ENCODE measurements at places on chromosomes 2 and 18. TPM values are rescaled to one million over a fixed set of nuclear protein-coding genes. Genes with fewer than 3 reads are reported as not detected.

The NGEF gene
- 1.2 TPM for total RNA-seq

DNA sequence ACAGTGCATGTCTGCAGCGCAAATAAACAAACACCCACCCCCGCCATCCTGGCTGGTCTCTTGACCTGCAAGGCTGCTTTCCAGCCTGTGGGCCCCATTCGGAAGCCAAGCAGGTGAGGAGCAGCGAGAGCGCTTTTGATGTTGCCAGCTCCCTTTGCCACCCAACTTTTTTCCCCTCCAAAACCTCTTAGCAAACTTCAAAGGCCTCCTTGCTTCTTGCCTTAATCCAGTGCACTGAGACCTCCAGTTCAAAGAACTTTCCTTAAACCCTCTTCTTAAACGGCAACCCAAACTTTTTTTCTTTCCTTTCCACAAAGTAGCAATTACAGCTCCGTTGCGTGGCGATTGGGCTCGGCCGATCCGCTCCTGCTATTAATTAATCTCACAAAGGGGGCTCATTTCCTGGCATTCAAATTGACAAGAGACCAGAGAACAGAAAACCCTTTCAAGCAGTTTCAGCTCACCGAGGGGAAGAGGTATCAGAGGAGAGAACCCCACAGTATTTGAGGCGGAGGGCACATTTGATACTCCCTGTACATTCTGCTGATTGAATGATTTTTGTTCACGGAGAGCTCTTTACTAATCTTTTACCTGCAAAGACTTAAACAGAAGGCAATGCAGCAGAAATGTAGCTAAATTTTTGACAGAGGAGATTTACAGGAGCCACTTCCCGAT lies 531.4 kb downstream of the TMEM182 start:
- H3K4me3 ChIP-seq: no peak overlapping the region
- no peak overlapping the region for H3K27ac ChIP-seq
- no peaks in the 10 kb centered on the region for H3K36me3 ChIP-seq
- H3K27me3 ChIP-seq: no peaks in the 10 kb centered on the region
- DNase-seq: no peak
- H3K4me1 ChIP-seq: no peaks in the 10 kb centered on the region

- H3K27me3 ChIP-seq: no peaks in the 10 kb centered on the region
- H3K36me3 ChIP-seq: peaks cover 83% of the 10 kb centered on the region
- DNase-seq: no peak
- peaks cover 45% of the 10 kb centered on the region for H3K4me1 ChIP-seq
Observed at GRCh38 chr2:197498235-197498936, 1.3 kb downstream of the HSPD1 start.

- H3K4me1 ChIP-seq: no peaks in the 10 kb centered on the region
- H3K27me3 ChIP-seq: no peaks in the 10 kb centered on the region
- no peaks in the 10 kb centered on the region for H3K36me3 ChIP-seq
- no peak for DNase-seq
- H3K27ac ChIP-seq: no peak overlapping the region
Observed at GRCh38 chr2:156017341-156017885, 315.1 kb downstream of the NR4A2 start.

The CFC1 gene
- total RNA-seq: not detected

The SRBD1 gene
- 18.9 TPM for total RNA-seq

DNA sequence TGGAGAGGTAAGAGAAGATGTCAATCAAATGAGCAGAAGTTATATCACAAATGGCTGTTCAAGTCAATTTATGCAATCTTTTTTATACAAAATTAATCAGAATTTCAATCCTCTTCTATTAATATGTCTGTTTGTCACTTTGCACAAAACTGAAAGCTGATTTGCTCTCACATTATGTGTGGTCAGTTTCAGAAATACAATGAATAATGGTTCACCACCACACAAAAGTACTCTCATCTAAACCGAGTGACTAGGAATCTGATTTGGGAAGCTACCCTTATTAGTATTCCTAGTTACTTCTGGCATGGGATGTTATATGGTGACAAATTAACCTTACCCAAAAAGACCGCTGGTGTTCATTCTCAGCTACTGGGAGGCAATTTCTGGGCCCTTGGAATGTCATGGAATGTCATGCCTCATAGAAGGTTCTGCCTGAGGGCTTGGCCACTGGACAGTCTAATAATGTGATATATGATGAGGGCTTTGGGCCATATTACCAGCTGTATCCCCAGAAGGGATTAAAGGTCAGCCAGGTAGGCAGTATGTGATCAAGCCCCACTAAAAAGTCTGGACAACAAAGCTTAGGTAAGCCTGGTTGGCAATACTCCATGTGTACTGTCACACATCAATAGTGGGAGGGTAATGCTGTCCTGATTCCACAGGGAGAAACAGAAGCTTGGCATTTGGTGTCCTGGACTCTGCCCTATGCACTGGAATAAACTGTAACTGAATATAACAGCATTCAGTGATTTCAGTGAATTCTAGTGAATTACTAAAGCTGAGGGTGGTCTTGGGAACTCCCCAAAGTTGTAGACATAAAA lies 113.2 kb downstream of the PIGN start:
- no peaks in the 10 kb centered on the region for H3K27me3 ChIP-seq
- H3K27ac ChIP-seq: no peak overlapping the region
- H3K36me3 ChIP-seq: peaks cover 2% of the 10 kb centered on the region
- no peak overlapping the region for H3K4me3 ChIP-seq

- peaks cover 63% of the 10 kb centered on the region for H3K4me1 ChIP-seq
- peaks cover 3% of the 10 kb centered on the region for H3K36me3 ChIP-seq
- no peak for DNase-seq
- no peak overlapping the region for H3K4me3 ChIP-seq
Observed at GRCh38 chr2:111701266-111701665, 182.7 kb downstream of the ANAPC1 start.

GRCh38 chr2:78861546-78861945 lies 164.0 kb upstream of the REG3G start:
- H3K4me3 ChIP-seq: no peak overlapping the region
- H3K27me3 ChIP-seq: no peaks in the 10 kb centered on the region
- no peak for DNase-seq

DNA sequence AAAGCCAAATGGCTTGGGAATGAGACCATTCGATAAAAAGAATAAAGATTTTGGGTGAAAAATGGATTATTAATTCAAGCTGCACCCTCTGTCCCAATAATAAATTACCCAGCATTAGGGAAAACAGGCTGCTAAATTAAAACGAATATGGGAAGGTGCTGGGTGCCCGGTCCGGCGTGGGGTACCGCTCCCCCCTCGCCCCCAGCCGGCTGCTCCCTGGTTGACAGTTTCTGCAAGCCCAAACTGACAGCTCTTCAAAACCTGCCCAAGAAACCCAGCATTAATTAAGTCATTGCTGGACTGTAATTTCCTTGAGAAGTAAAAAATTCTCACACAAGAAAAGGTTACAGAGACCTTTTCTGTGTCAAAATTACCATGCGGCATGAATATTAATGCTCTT lies 98.6 kb downstream of the PTGR3 start:
- H3K27ac ChIP-seq: no peak overlapping the region
- no peaks in the 10 kb centered on the region for H3K36me3 ChIP-seq
- H3K4me1 ChIP-seq: no peaks in the 10 kb centered on the region
- H3K4me3 ChIP-seq: no peak overlapping the region

The ARHGEF33 gene
- 0.09 TPM for total RNA-seq

DNA sequence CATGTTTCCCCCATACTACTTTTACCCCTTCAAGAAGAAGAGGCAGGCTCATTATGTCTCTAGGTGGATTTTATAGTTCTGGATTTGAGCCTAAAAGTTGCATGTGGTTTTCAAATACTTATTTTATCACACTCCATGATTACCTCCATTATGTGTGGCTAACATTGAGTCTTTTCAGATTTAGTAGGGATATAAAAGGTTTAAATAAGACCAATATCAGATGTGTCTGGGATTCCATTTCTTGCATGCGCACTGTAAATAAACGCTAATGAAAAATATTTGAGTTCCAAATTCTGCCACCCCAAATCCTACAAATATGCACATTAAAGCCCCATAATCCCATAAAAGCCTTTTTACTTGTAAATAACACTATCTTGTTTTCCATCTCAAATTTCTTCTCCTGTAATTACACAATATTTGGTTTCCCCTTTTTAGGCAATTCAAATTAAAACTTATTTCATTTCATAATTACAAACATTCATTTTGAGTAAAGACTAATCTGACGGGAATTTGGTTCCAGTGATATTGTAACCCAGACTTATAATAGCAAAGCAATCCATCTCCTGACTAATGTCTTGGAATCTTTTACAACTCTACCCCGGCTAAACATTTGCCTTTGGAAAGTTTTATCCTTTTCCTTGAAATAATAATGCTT lies 600.0 kb downstream of the SLC4A3 start:
- no peaks in the 10 kb centered on the region for H3K4me1 ChIP-seq
- DNase-seq: no peak
- no peak overlapping the region for H3K4me3 ChIP-seq
- no peak overlapping the region for H3K27ac ChIP-seq

- H3K4me1 ChIP-seq: no peaks in the 10 kb centered on the region
- peaks cover 2% of the 10 kb centered on the region for H3K27me3 ChIP-seq
- no peaks in the 10 kb centered on the region for H3K36me3 ChIP-seq
- no peak overlapping the region for H3K27ac ChIP-seq
Observed at GRCh38 chr2:206341396-206341795, 66.9 kb downstream of the ZDBF2 start.

The DQX1 gene
- 0.68 TPM for total RNA-seq

The AKAIN1 gene
- total RNA-seq: not detected

The PROKR1 gene
- total RNA-seq: not detected

- H3K4me1 ChIP-seq: peaks cover 2% of the 10 kb centered on the region
- no peaks in the 10 kb centered on the region for H3K36me3 ChIP-seq
- no peak overlapping the region for H3K4me3 ChIP-seq
- H3K27ac ChIP-seq: no peak overlapping the region
Observed at GRCh38 chr2:147649286-147649685, 195.5 kb upstream of the ACVR2A start.

The KCNJ3 gene
- not detected for total RNA-seq

DNA sequence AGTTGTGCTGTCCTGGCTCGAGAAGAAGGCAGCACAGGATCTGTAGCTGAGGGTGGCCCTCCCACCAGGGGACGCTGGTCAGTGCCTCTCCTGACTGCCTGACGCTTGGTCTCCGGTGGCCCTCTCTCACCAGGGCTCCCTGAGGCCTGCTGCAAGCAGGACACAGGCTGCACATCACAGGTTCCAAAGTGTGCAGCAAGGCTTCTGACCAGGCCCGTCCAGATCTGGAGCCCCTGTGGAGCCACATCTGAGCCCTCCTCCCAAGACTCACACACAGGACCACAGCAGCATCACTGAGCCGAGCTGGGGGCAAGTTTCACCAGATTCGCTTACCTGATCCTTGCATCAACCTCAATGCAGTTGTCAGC lies 12.1 kb downstream of the AMER3 start:
- no peaks in the 10 kb centered on the region for H3K4me1 ChIP-seq
- no peak overlapping the region for H3K4me3 ChIP-seq
- no peaks in the 10 kb centered on the region for H3K27me3 ChIP-seq

DNA sequence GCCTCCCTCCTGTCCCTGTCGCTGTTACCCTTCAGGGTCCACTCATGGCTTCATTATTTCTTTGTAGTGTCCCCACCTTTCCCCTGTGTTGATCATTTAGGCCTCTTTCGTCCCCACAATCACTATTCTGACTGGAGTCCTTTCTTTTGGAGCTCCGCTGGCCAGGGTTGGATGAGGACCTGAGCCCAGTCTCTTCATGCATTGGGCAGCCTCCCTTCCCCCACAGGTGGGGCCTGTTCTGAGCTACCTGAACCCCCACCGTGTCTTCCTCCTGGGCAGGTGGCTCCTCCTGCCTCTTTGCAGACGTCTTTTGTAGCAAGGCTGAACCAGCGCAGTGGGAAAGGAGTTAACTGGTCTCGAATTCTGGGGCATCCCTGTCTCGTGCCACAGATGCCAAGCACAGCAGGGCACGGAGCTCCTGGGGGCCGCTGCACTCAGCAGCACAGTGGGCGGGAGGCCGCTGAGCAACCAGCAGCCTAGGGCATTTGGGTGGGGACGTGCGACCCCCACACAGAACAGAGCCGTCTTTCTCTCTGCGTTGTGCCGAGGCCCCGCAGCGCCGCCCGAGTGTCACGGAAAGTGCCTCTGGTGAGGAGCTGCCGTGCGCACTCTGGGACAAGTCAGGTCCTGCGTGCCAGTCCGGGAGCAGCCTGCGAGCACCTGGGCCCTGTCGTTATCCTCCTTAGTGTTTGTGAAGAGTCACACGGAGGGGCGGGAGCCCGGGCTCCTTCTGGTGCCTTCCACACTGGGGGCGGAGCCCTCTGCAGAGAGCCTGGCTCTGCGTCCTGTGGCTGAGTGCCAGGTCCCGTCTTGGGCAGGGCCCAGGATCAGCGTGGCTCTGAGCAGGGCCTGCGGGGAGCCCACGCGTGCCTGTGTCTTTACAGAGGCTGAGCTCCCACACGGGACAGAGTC lies 130.1 kb downstream of the NFATC1 start:
- peak overlapping the region; percentile 43 for H3K4me3 ChIP-seq
- peaks cover 44% of the 10 kb centered on the region for H3K4me1 ChIP-seq
- peaks cover 30% of the 10 kb centered on the region for H3K36me3 ChIP-seq
- no peak for DNase-seq

GRCh38 chr2:180695586-180696401 lies 284.6 kb upstream of the UBE2E3 start:
- H3K36me3 ChIP-seq: no peaks in the 10 kb centered on the region
- H3K27ac ChIP-seq: no peak overlapping the region
- no peaks in the 10 kb centered on the region for H3K4me1 ChIP-seq
- peaks cover 3% of the 10 kb centered on the region for H3K27me3 ChIP-seq

Data from activated CD4-positive, alpha-beta T cell treated with anti-CD3 and anti-CD28 coated beads, Interleukin-2, amount 10 ng/mL, durations not matched to agents 24 days and 14 days (primary cell).